ENCODE measurements at places on chromosomes 12 and 14.
A peak's percentile ranks its signal among the peaks of the same experiment; 100 is the strongest.

DNA sequence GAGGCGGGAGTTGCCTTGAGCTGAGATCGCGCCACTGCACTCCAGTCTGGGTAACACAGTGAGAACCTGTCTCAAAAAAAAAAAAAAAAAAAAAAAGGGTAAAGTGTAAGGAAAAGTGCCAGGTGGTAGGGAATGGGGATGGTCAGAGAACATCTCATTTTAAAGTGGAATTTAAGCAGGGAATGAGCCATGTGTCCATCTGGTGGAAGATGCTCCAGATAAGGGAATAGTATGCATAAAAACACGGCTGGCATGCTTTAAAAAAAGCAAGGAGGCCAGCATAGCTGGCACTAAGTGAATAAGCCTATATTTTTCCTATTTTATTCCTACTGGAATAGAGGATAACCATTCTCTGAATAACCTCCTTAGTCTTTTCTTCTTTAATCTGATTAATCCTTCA is 33.7 kb downstream of the FAM186A start:
- DNase-seq: no peak

GRCh38 chr14:55381561-55381960 is 30.1 kb downstream of the ATG14 start:
- no peak for DNase-seq

- no peak for DNase-seq
Measured at GRCh38 chr14:20622816-20623291, 18.6 kb downstream of the OR6S1 start.

- DNase-seq: peak; percentile 87
Measured at GRCh38 chr12:52156757-52157565, 34.9 kb downstream of the KRT80 start.

DNA sequence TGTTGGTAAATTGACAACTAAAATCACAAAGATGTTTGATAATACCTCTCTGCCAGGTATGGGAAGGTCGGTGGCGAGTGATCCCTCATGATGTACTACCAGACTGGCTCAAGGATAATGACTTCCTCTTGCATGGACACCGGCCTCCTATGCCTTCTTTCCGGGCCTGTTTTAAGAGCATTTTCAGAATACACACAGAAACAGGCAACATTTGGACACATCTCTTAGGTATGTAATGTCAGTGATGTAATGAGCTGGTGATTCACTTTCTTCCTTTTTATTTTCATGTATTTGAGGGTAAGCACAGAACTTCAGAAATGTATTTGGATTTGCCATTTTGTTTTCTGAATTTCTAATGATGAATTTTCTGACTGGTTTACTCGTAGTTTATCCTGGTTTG is 42.6 kb upstream of the LRTM2 start:
- no peak for DNase-seq

DNA sequence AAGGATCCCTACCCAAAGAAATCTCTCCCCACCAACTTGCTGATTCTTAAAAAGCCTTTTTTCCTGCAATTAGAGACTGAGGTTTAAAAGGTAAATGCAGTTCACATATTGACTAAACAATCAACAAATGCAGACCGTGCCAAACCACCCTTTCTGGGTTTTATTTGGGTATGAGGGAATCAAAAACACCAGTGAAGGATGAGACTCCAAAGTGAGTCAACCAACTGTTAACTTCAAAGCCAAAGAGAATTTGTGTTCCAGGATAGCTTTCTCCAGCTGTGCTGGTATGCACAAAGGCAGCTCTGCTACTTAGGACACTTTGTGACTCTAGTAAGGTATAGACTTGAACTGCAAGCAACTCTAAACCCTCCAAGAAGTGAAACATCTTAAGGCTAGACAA is 39.4 kb downstream of the RPS29 start:
- no peak for DNase-seq

GRCh38 chr14:54597795-54598443 is 31.0 kb downstream of the SAMD4A start:
- DNase-seq: no peak

- DNase-seq: no peak
Measured at GRCh38 chr14:64807551-64807950, 72.2 kb downstream of the SPTB start.

GRCh38 chr12:59742841-59743240 is 147.0 kb downstream of the SLC16A7 start:
- no peak for DNase-seq

DNA sequence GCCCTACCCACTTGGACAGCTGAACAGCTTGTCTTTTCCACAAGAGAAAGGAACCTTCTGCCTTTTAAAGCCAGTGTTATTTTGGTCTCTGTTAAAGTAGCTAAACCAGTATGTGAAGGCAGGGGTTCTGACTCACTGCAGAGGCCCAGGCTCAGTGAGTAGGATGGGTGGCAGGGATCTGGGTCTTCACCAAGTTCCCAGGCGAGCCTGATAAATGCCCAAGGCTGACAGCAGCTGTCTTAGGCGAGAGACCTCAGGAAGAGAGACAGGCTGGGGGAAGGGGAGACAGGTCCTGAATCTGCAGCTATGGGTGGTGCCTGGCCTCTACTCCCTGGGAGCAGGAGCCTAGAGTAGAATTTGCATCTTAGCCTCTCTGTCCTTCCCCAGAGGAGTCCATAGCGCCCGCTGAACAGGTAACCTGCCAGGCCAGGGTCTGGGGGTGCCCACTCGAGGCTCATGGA is 18.1 kb upstream of the KIF26A start:
- no peak for DNase-seq

DNA sequence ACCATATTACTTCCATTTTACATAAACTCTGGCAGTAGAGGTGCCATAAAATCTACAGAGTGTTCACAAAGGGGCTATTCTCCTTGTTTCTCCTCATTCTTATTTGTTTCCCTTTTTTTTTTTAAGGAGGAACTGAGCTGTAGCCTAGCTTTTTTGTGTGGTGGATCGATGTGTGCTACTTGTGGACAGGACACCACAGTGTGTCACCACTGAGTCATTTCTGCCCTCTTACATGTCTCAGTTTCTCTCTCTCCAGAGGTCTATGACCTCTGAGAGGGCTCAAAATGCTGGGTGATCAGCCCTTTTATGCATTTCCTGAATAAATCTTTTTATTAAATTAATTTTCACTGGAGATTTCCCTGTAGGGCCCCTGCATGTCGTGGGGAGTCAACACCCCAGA is 370.2 kb downstream of the ADGRD1 start:
- no peak for DNase-seq

DNA sequence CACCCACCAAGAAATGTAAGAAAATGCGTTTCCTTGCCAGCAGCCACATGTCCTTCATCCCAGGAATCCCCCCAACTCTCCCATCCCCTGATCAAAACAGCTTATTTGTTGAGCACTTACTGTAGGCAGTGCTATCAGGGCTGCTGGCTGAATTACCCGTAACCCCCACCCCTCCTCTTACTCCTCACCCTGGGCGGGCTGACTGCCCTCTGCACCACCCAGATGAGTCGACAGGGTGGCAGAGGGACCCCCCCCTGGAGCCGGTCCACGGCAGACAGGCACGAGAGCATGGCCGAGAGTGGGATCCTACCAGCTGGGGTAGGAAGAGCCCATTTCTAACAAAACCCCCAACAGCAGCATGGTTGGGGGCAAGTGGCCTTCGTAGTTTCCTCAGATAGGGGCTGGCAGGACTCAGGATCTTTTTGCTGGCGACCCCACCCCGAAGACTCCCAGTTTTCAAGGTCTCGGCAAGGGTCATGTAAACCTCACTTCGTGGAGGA is 1.1 kb upstream of the RHOF start:
- DNase-seq: no peak

GRCh38 chr12:79938843-79939242 is 3.9 kb upstream of the PPP1R12A start:
- no peak for DNase-seq

DNA sequence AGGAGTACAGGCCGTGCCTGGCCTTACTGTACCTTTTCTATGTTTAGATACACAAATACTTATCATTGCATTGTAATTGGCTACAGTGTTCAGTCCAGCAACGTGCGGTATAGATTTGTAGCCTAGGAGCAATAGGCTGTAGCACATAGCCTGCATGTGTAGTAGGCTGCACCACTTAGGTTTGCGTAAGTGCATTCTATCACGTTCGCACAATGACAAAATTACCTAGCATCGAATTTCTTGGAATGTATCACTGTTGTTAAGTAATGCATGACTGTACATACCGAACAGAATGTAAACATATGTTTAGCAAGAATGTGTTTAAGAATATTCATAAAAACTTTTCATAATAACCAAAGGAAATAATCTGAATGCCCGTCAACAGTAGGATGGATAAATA is 31.9 kb downstream of the VRTN start:
- no peak for DNase-seq

DNA sequence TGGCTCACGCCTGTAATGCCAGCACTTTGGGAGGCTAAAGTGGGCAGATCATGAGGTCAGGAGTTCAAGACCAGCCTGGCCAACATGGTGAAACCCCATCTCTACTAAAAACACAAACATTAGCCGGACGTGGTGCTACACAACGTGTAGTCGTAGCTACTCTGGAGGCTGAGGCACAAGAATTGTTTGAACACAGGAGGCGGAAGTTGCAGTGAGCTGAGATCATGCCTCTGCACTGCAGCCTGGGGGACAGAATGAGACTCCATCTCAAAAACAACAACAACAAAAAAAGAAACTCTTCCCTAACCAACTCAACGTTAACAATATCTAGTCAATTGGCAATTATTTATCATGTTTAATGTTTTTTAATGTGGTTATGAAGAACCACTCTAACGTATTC is 89.3 kb downstream of the EPS8 start:
- DNase-seq: no peak

DNA sequence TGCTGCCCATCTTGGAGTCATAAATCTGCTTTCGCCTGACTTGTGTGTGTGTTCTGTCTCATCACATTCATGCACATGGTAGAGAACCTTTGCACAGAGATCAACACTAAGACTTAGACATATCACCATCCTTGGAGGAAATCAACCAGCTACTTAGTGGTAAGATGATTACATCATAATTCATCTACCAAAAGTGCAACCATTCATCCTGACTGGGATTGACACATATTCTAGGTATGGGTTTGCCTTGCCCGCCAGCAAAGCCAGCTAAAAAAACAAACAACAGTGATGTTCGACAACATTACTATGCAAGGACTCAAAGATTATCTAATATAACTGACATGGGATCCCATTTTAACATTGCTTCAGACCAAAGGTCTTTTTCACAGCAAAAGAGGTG is 228.7 kb downstream of the NUAK1 start:
- no peak for DNase-seq

DNA sequence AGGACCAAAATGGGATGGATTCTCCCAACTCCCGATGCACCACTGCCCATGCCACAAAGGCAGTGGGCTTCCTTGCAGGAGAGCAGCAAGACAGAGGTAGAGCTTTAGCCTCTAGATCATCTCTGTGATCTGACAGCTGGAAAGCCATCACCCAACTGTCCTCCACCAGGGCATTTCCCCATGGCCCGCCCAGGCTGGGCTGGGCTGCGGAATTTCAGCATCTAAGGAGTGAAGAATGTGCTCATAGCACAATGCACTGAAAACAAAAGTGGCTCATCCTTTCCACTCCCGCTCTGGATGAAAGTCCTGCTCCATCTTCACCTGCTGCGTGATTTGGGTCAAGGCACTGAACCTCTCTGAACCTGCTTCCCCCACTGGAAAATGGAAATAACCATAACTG is 5.6 kb downstream of the SYNE3 start:
- no peak for DNase-seq

All from Karpas-422 (cell line).